Calu3 (cell line): ENCODE measurements at places on chromosomes 2 and 18. TPM values are rescaled to one million over a fixed set of nuclear protein-coding genes. Genes with fewer than 3 reads are reported as not detected.
A peak's percentile ranks its signal among the peaks of the same experiment; 100 is the strongest.

SERPINB13 gene
- not detected in 2 replicates for total RNA-seq

- no peak for DNase-seq
Observed at GRCh38 chr2:220969348-220969747, 602.8 kb downstream of the EPHA4 start.

GRCh38 chr2:233473878-233474277 lies 92.7 kb downstream of the USP40 start:
- DNase-seq, result no peak

- DNase-seq, result no peak
Observed at GRCh38 chr2:238863749-238864206, 15.9 kb downstream of the TWIST2 start.

GRCh38 chr2:26333293-26333692 lies 12.7 kb upstream of the SELENOI start:
- peak; percentile 41 for DNase-seq
